Astrocyte of the spinal cord (primary cell): ENCODE measurements at places on chromosomes 1 and 21.

GRCh38 chr1:1089731-1090423 is 15.8 kb upstream of the RNF223 start:
- no peak for DNase-seq

GRCh38 chr21:33892853-33893252 is 22.8 kb downstream of the ATP5PO start:
- DNase-seq: no peak

DNA sequence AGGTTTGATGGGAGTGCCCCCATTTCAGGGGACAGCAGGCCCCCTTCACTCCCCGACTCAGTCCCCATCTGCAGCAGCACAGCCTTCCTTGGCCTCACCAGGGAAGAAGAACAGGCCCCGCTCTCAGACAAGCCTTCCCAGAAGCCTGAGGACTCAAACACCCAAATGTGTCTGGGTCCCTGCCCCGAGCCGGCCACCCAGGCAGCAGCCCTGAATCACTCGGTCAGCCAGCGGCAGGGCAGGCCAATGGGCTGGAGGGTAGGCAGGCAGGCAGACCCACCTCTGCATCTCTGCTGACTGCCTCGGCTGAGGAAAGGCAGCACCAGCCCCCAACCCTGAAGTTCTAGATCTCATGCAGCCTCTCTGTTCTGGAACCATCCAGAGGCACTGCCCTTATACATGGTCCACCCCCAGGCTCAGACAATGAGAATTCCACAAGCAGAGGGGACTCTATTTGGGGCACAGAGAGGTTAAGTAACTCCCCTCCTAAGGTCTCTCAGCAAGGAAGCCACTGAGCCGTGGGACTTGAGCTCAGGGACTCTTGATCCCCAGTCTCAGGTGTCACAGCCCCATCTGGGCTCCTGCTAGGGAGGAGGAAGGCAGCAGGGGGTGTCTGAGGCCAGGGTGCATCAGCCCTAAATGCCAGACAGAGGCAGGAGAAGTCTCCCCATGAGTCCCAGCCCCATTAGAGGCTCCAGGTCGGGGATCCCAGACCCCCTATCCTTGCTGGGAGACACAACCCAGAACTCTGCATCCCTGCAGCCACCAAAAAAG is 33.2 kb upstream of the RUNX3 start:
- no peak for DNase-seq

DNA sequence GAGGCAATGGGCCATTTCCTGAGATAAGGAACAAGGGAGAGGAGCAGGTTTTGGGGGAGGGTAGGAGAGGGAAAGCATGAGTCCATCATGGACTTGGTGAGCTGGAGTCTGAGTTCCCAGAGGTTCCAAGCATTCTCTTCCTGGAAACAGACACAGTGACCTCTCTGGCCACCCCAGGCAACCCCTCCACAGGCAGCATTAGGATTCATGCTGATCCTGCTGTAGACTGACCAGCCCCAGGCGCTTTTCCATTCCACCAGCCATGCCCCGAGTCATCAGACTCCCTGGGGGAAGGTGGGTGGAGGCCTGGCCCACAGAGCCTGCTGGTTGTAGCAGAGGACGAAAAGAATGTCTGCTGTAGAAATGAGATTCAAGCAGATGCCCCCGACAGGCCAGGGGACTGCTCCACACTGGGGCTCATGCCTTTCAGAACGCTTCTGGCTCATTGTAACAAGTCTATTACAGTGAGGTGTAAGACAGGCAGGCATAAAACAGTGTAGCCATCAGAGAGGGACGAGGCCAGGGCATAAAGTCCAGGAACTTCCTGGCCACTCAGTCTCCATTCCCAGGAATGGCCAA is 52.2 kb downstream of the KCND3 start:
- no peak for DNase-seq

GRCh38 chr1:7455796-7456721 is 315.0 kb upstream of the VAMP3 start:
- no peak for DNase-seq
